ENCODE measurements at places on chromosomes 16 and 17. TPM values are rescaled to one million over a fixed set of nuclear protein-coding genes. Genes with fewer than 3 reads are reported as not detected.

GRCh38 chr16:72255786-72256185, 83.8 kb upstream of the PMFBP1 start:
- DNase-seq, result no peak
- H3K4me3 ChIP-seq, result no peak overlapping the region
- H3K36me3 ChIP-seq, result no peaks in the 10 kb centered on the region
- H3K27ac ChIP-seq, result no peak overlapping the region
- no peaks in the 10 kb centered on the region for H3K27me3 ChIP-seq
- H3K4me1 ChIP-seq, result no peaks in the 10 kb centered on the region

GRCh38 chr16:48101069-48101674, 54.6 kb downstream of the ABCC12 start:
- no peaks in the 10 kb centered on the region for H3K27me3 ChIP-seq
- H3K27ac ChIP-seq, result no peak overlapping the region
- no peak overlapping the region for H3K4me3 ChIP-seq
- no peaks in the 10 kb centered on the region for H3K4me1 ChIP-seq

DNA sequence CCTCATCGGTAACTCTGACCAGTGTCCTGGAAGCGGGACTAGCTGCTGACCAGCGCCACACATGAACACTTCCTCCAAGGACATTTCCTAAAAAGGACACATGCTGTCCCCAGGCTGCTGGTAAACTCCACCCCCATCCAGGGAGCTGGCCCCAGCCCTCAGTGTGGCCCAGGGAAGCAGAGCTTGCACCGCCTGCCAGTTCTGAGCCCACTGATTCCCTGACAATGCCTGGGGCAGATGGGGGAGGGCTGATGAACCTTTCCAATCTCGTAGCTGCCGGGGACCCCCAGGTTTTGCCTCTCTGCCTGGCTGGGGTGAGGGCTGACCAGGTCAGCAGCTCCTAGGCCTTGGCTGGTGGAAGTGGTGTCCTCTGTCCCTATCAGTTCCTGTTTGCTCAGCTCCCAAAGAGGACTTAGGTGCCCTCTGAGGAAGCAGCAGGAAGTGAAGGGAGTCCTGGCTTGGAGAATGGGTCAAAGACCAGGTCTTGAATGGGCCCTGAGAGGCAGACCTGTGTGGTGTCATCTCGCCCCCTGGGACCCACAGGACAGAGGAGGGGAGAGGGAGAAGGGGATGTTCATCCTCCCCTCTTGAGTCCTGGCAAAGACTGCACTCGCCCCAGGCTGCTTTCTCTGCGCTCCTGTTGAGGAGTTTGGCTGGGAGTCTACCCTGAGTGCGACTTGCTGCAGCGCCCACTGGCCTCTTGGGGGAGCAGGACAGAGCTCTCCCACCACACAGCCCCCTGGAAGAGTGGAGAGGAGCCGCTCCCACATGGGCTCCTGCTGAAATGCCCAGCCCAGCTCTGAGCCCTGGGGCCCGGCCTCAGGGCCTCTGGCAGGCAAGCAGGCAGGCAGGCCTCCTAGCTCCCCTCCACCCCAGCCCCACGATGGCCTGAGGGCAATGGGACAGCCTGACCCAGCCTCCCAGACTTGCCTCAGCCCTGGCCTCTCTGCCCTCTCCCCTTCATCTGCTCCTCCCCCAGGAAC, 16.8 kb downstream of the PDK2 start:
- no peaks in the 10 kb centered on the region for H3K27me3 ChIP-seq
- peaks cover 27% of the 10 kb centered on the region for H3K4me1 ChIP-seq
- peak overlapping the region; percentile 57 for H3K27ac ChIP-seq
- no peak overlapping the region for H3K4me3 ChIP-seq
- H3K36me3 ChIP-seq, result peaks cover 35% of the 10 kb centered on the region

- no peak overlapping the region for H3K27ac ChIP-seq
- no peak overlapping the region for H3K4me3 ChIP-seq
- no peaks in the 10 kb centered on the region for H3K27me3 ChIP-seq
Observed at GRCh38 chr16:4309102-4309832, 6.6 kb upstream of the GLIS2 start.

DNA sequence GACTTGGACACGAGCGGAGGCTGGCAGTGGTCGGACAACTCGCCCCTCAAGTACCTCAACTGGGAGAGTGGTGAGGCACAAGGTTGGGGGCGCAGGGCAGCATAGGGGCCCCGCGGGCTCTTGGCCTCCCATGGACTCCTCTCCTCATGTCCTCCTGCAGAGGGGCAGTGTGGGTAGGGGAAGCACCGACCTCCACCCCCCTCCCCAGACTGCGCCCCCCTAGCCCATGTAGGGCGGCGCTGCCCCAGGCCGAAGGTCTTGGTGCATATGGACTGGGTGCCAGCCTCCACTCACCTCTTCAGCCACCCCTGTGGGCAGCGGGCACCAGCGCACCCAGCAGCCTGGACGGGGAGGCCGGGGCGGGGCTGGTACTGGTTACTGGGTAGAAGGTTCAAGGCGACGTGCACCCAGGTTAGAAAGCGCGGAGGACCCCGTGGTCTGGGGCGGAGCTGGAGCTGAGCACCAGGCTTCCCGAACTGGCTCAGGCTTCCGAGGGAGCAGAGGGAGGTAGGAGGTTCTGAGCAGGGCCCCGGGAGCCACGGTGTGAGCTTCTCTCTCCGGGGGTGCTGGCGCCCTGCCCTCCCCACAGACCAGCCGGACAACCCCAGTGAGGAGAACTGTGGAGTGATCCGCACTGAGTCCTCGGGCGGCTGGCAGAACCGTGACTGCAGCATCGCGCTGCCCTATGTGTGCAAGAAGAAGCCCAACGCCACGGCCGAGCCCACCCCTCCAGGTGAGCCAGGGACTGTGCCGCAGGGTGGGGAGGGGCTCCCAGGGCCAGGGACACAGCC, 39.5 kb downstream of the MRC2 start:
- H3K36me3 ChIP-seq, result no peaks in the 10 kb centered on the region
- H3K27me3 ChIP-seq, result no peaks in the 10 kb centered on the region
- no peak overlapping the region for H3K4me3 ChIP-seq
- no peak overlapping the region for H3K27ac ChIP-seq
- peak; percentile 85 for DNase-seq

DNA sequence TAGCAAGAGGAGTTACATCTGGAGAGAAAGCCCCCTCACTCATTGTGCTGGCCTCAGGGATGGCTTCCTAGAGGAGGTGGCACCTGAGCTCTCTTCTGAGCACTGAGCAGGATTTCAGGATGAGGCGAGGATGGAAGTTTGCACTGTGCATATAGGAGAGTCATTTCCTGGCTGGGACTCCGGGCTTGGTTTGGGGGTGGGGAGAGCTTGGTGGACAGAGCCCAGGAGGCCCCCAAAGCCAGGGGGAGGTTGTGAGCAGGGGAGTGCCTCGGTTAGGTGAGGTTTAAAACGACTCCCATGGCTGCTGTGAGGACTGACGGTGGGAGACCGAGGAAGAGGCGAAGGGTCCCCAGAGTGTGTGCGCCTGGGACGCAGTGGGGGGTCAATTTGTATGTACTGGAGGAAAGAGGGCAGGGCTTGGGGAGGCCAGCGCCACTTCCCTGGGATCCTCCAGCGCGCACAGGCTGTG, 1.2 kb downstream of the CAMKK1 start:
- no peaks in the 10 kb centered on the region for H3K36me3 ChIP-seq
- H3K27ac ChIP-seq, result peak overlapping the region; percentile 96
- H3K4me1 ChIP-seq, result peaks cover 93% of the 10 kb centered on the region

DNA sequence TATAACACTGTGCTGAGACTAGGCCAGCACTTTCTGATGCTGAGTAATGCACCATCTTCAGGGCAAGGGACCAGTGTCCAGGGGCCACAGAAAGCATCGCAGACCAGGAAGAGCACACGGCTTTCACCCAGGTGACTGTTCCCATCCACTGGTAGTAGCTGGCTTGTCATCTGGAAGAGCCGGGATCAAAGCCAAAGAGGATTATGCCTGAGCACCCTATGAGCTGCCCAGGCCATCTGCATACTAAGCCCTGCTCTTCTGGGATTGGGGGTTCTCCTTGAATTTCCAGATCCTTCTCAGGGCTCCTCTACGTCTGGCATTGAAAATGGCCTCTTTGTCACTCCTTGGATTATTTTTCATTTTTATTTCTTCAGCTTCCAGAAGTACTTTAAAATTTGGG, 140.7 kb downstream of the IRX3 start:
- H3K4me1 ChIP-seq, result no peaks in the 10 kb centered on the region
- H3K27me3 ChIP-seq, result no peaks in the 10 kb centered on the region
- H3K27ac ChIP-seq, result no peak overlapping the region
- no peak for DNase-seq

DNA sequence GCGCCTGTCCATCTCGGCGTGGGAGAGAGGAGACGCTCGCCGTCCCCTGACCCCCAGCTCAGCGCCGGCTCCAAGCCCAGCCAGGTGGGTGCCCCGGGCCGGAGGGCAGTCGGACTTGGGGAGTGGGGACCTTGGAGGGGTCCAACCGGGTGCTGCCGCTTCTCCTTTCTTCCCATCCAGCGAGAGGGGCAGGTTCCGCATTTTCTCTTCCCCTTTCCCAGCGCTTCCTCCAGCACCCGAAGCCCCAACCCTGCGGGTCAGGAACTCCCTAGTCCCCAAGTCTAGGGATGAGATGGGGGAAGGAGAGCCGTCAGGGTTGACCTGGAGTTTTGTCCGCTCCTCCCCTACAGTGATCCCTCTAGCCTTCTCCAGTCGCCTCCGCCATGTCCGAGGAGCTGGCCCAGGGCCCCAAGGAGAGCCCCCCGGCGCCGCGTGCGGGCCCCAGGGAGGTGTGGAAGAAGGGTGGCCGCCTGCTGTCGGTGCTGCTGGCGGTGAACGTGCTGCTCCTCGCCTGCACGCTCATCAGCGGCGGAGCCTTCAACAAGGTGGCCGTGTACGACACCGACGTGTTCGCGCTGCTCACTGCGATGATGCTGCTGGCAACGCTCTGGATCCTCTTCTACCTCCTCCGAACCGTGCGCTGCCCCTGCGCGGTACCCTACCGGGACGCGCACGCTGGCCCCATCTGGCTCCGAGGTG, at the start of gene OTOP2:
Gene OTOP2, plus strand, starts transcription at position 24 of the 699 bp plus-strand sequence. Its CDS starts 360 bp downstream, at position 384.
- H3K36me3 ChIP-seq, result no peaks in the 10 kb centered on the region
- no peak within 1 kb of the TSS for H3K27ac ChIP-seq
- peaks cover 43% of the 10 kb centered on the region for H3K4me1 ChIP-seq
- H3K27me3 ChIP-seq, result peaks cover 6% of the 10 kb centered on the region
- peak within 1 kb of the TSS; percentile 42 for H3K4me3 ChIP-seq
- DNase-seq, result no peak

DNA sequence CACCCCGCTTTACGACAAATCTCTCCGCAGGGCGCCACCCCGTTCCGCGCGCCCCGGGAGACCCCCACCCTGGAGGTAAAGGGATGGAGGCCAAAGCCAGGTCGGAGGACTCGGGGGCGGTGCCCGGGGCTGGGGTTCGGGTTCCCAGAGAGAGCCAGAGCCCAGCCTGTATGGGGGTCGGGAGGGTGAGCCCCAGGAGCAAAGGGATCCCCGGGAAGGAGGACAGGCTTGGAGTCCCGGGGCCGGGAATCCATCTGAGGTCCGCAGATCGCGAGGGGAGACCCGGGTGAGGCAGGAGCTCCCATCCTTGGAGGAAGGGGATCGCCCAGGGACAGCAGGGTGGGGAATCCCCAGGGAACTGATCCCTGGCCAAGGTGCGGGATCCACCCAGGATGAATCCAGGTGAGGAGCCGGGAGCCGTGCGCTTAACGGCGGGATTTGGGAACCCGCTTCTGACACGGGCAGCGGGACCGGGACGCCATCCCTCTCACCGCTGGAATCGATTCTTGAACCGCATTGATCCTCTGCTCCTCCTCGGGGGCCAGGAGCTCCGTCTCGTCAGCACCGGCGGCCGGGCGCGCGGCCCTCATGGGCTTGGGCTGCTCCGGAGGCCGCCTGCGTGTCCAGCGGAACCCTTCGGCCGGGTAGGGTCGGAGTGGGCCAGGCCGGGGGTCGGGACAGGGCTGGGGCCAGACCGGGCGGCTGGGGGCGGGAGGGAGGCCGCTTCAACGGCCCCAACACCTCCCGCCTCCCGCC, at the start of gene MMD:
Gene MMD, minus strand, starts transcription at position 657 of the 756 bp plus-strand sequence. Its CDS starts 140 bp downstream, at position 517.
- peak within 1 kb of the TSS; percentile 63 for H3K27ac ChIP-seq
- peak within 1 kb of the TSS; percentile 67 for H3K4me3 ChIP-seq
- DNase-seq, result no peak
- peaks cover 20% of the 10 kb centered on the region for H3K4me1 ChIP-seq

- H3K4me1 ChIP-seq, result peaks cover 87% of the 10 kb centered on the region
- no peaks in the 10 kb centered on the region for H3K27me3 ChIP-seq
- peak overlapping the region; percentile 16 for H3K4me3 ChIP-seq
- H3K27ac ChIP-seq, result peak overlapping the region; percentile 95
- no peak for DNase-seq
- H3K36me3 ChIP-seq, result no peaks in the 10 kb centered on the region
Observed at GRCh38 chr17:45311760-45312476, 4.9 kb downstream of the MAP3K14 start.

DNA sequence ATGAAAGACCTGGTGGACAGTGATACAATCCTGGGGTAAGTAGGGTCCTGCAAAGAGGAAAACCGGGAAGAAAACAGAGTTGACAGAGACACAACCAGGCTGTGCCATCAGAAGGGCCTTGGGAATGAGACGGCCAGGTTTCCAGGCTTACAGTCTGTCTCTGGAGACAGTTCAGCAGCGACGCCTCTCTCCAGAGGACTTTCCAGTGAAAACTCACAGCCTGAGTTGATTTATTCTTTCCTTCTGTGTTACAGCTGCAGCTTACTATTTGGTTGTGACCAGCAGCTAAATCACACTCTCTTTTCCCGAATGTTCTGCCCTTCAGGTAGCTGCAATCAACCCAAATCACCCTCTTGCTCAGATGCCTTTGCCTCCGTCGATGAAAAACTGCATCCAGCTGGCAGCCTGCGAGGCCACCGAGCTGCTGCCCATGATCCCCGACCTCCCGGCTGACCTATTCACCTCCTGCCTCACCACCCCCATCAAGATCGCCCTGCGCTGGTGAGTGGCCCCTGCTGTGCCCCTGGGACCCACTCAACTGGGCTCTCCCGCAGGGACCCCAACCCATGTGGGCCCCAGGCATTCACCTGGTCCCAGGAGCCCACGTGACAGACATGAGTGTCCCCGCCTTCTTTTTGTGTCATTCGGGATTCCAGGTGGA, 209.2 kb downstream of the RPTOR start:
- no peak overlapping the region for H3K4me3 ChIP-seq
- no peaks in the 10 kb centered on the region for H3K36me3 ChIP-seq
- H3K27ac ChIP-seq, result no peak overlapping the region

DNA sequence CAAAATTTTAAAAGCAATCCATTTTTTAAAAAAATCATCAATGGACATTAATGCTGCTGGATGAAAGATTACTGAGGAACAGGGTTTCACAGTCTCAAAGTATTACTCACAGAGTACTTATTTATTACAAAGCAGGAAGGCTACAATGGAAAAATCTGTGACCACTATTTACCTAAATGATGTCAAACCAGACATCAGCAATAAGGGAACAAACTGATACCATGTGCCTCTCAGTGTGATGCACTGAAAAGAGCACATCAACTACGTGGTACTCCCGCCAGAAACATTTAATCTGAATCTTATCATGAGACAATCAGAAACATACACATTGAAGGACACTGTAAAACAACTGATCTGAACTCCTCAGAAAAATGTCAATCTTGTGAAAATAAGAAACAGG, 124.2 kb downstream of the PARN start:
- no peak overlapping the region for H3K4me3 ChIP-seq
- H3K27ac ChIP-seq, result no peak overlapping the region
- DNase-seq, result no peak
- H3K27me3 ChIP-seq, result no peaks in the 10 kb centered on the region

GRCh38 chr17:42453439-42453838, 5.2 kb upstream of the ATP6V0A1 start:
- H3K4me1 ChIP-seq, result peaks cover 23% of the 10 kb centered on the region
- no peaks in the 10 kb centered on the region for H3K36me3 ChIP-seq
- no peaks in the 10 kb centered on the region for H3K27me3 ChIP-seq
- no peak overlapping the region for H3K27ac ChIP-seq
- DNase-seq, result no peak

Gene MAPT
- total RNA-seq, result 6.1 TPM

Gene MYLK3
- 0.25 TPM for total RNA-seq

Gene PDE6G
- not detected for total RNA-seq

Data from vagina (tissue), 2 donors.